NCI-H524 (cell line): ENCODE measurements at places on chromosomes 11 and 22.
A peak's percentile ranks its signal among the peaks of the same experiment; 100 is the strongest.

- no peak for DNase-seq
Observed at GRCh38 chr11:86637988-86638387, 34.4 kb downstream of the ME3 start.

DNA sequence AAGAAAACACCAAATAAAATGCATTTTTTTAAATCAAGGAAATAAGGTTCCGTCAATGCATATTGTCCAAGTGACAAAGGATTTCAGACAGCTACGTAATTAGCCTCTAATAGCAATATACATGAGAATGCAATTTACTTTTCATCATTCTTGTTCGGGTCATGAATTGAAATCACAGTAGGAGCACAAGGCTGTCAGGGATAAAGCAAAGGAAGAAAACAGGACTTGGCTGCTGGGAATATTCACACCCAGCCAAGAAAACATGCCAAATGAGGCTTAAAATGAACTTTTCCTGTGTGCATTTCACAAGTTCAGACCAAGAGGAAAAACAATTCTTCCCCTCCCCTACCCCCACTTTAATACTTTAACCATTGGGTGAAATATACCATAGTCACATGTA, 188.6 kb downstream of the CWF19L2 start:
- DNase-seq, result no peak

- peak; percentile 70 for DNase-seq
Observed at GRCh38 chr11:59560702-59561473, 49.5 kb downstream of the OR4D9 start.

GRCh38 chr11:126978165-126978564, 22.4 kb downstream of the KIRREL3 start:
- DNase-seq, result no peak

DNA sequence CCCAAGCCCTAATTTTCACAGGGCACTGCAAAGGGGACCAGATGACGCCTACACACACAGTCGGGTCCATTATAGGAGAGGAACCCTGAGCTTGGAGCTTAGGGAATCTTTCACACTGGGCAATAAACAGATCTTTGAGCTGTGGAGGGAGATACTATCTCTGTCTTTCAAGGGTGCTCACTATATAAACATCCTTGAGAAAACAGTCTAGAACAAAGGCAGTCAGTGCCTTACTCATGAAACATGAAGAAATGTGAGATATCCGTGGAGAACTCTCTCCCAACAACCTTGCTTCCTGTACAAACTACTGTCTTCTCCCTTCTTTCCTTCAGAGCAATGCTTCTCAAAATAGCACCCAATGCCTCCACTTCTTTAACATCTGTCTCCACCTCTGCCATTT, 109.0 kb upstream of the APOA1 start:
- DNase-seq, result no peak

- no peak for DNase-seq
Observed at GRCh38 chr22:20095521-20095920, 15.5 kb downstream of the DGCR8 start.

- DNase-seq, result no peak
Observed at GRCh38 chr11:24653901-24654300, 157.0 kb downstream of the LUZP2 start.

- DNase-seq, result no peak
Observed at GRCh38 chr11:12860827-12861226, 148.3 kb upstream of the RASSF10 start.

DNA sequence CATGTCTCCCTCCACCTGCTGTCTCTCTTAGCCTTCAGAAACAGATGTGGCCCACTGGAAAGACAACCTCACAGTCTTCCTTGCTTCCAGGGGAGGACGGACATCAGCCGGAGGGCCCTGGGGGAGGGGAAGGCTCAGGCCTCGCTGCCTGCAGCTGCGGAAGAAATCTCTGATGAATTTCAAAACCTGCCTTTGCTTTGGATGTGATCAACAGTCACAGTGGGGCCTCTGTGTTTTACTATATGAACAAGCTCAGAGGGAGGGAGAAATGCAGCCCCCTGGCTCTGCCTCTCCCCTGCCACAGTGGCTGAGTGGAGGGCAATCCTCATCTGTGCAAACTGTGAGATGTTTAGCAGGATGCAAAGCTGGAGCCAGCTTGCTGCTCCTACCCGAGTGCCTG, 282.8 kb downstream of the NTM start:
- no peak for DNase-seq

GRCh38 chr11:13902523-13902922, 60.0 kb upstream of the SPON1 start:
- no peak for DNase-seq

GRCh38 chr11:86812981-86813380, 12.6 kb downstream of the PRSS23 start:
- no peak for DNase-seq

DNA sequence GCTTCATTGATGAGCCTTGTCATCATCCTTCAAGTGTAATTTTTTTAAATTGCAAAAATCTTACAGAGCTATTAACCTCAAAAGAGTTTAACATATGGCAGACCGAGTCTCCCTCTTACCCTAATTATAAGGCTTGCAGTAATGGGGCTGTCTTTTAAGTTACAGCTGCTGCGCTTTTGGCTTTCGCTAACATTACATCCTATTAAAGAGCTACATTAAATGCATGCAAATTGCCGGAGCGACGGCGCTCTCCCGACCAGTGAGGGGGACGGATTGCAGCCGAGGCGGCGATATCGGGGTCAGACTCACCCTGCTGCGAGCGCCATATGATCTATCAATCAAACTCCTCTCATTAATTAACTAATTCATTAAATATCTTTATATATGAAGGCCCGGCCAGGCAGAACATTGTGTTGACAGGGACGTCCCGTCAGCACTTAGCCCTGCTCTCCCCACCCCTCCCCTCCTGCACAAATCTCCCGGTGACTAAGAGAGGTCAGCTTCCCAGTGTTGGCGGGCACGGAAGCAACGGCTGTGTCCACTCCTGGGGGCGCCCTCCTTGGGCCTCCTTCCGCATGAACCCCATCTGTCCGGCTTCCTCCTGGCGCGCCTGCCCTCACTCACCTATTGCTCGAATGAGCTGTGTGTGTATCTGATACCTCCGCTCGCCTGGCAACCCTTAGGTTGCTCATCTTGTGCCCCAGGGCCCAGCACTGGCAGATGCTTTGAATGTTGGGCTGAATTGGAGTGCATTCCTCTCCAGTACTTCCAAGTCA, 156.0 kb upstream of the CADM1 start:
- peak; percentile 89 for DNase-seq

DNA sequence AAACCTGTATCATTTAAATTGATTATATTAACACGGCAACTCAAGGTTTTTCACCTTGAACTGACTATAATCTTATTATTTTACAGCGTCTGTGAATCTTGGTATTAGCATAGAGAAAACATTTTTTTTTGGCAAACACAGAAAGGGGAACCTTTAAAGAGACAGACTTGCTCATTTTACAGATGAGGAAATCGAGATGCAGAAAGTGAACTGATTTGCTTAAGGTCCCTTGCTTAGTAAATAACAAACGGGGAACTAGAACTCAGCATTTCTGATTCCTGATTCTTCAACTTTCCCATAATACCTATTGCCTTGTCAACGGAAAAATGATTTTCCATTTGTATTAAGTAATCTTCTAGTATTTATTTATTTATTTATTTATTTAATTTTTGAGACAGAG, 33.2 kb upstream of the CECR2 start:
- no peak for DNase-seq

DNA sequence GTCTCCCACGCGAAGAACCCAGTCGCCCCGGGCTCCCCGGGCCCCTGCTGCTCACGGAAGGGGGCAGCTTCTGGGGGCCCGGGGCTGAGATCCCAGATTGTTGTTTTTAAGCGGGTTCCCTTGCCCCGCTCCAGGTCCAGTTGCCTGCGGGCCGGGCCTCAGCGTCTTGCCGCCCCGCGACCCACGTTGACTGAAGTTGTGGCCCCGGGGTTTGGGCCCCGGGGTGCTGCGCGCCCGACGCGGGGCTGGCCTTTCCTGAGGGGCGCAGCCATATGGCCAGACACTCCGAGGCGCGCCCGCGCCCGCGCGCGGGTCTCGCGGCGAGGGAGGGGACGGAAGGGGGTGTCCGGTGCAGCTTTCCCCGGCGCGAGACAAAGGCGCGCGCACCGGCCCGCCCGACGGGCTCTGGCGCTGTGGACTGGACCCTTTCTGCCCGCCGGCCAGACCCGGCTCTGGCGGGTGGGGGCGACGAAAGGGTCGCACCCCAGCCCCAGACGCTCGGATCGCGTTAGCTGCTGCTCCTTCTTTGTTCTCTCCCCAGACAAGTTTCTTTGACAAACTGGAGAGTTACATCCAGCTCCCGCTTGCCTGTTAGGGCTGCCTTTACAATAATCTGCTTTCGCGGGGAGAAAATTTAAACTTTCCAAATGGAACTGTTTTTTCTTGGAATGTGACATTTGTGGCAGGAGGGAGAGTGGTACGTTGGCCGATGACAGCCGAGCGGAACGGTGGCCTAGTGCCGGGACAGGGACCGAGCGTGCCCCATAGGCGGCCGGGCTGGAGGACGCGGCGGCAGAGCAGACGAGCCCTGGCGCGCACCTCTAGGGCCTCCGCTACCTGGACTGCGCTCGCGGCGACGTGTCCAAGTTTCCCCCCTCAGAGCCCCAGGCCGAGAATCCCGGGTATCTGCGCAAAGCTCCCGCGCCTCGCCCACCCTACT, 716 bp downstream of the AMOTL1 start:
- peak; percentile 66 for DNase-seq

DNA sequence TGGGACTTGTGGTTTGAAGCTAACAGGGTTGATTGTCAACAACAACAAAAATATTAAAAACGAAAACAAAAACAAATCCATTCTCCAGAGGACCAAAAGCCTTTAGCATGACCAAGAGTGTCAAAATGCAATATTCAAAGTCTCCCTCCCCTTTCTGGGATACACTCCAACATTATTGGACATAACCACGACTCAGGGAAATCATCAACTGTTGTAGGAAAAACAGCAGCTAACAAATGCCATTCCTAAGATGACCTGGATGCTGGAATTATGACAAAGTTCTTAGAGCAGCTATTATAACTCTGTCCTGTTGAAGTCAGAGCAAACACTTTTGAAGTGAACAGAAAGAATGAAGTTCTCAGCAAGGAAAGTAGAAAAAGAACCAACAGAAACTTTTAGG, 143.0 kb downstream of the TMEM135 start:
- DNase-seq, result no peak

DNA sequence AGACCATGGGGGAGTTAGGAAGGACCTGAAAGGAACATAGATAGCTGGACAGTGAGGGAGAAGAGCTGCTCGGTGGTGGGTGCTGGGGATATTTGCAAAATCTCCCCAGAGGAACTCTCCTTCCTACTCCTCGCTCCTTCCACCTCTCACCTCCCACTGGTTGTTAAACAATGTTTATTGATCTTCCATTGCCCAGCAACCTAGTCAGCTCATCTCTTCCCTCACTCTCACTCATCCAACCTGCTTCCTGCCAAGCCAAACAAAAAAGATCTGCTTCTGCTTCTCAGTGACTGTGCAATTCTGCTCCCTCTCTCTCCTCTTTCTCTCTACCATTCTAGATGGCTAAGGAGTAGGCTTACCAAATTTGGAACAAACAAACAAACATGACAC, 115.0 kb downstream of the SLC1A2 start:
- no peak for DNase-seq

GRCh38 chr11:78334109-78334508, 83.5 kb downstream of the GAB2 start:
- no peak for DNase-seq

DNA sequence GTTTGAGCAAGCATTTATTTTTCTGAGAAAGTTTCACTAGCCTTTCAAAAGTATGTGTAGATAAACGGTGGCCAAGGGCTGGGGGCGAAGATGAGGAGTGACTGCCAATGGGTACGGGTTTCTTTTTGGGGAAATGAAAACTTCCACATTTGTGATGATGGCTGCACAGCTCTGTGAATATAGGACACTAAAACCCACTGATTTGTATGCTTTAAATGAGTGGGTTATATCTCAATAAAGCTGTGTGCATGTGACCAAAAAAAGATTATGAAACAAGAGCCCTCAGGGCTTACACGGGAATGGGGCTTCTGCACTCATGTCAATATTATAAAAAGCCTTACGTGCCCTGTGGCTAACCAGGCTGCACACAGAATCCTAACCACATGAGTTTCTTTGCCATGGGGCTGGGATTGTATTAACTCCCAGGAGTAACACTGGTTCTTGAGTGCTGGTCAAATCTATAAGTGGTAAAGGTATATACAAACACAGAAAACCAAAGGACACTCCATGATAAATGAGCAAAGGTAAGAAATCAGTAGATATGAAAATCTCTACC, 31.3 kb downstream of the ABCC8 start:
- no peak for DNase-seq

DNA sequence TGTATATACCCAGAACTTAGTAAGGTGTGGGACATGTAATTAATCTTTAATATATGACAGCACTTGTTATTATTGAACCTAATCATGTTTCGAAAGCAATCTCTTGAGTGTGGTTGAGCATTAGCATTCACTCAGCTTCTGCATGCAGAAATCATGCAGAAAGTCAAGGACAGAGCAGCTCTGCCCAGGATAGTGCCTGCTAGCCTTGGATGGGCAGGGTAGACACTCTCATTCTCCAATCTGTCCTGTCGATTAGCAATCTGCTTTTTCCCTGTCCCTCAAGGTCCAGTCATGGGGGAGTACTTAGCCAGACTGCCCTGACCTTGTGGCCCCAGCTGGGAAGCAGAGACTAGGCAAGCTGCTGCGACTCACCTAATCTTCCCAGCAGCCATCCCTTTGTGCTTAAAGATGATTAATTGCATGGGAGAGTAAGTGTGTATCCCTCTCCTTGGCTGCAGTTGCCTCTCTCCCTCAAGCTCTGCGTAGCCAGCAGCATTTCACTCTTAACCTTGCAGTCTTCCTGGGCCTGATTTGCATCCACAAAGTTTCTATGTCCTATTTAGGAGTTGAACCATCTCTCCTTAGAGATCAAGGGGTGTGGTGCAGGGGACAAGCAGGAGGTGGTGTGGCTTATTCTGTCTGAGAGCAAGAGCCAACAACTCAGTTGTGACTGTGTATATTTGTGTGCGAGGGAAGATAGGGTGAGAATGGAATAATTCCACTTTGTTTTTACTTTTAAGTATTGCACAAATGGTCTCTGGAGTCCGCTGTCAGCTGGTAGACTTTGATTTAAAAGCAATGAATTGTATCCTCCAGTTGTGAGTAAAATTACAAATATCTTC, 101.4 kb downstream of the FDX1 start:
- DNase-seq, result no peak

GRCh38 chr11:30753994-30754393, 167.8 kb upstream of the MPPED2 start:
- DNase-seq, result no peak

GRCh38 chr11:12458042-12458441, 80.7 kb downstream of the PARVA start:
- DNase-seq, result no peak

GRCh38 chr11:57585301-57585700, 12.2 kb upstream of the SERPING1 start:
- no peak for DNase-seq

DNA sequence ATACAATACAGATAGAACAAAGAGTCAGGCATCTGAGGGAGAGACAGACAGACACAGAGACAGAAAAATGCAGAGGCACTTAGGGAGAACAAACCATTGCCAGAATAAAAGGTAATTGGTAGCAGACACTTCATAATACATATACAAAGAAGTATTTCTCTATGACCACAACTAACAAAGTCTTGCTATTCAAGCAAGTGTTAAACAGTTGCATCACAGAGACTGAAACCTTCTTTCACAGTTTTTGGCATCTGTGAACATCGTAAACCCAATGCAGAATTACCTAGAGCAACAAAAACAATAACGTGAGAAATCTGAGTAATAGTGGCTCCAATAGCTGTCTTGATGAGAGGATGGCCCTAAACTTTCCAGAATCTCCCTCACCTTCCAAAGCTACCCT, 116.4 kb downstream of the BLID start:
- no peak for DNase-seq
